ENCODE measurements at places on chromosomes 1 and 21.

- no peak for DNase-seq
These were observed 409.9 kb upstream of the NFIA start for GRCh38 chr1:60672449-60672848.

GRCh38 chr1:112778137-112778536, 63.0 kb upstream of the PPM1J start:
- DNase-seq, result no peak

GRCh38 chr1:119935373-119935772, 39.1 kb upstream of the ADAM30 start:
- DNase-seq, result no peak

GRCh38 chr1:38839363-38839762, 20.2 kb downstream of the RRAGC start:
- no peak for DNase-seq

DNA sequence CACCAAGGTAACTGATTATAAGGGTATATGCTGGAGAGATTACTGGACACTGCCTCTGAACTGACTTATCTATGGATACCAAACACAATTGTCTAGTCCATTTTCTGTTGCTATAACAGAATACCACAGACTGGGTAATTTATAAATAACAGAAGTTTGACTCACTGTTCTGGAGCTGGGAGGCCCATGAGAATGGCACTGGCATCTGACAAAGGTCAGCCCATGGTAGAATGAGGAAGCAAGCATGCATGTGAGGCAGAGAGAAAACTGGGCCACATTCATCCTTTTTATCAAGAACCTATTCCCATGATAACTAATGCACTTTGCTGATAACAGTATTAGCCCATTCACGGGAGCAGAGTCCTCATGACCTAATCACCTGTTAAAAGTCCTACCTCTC, 37.4 kb downstream of the FCER1A start:
- no peak for DNase-seq

GRCh38 chr21:33514229-33514628, 22.7 kb upstream of the DNAJC28 start:
- DNase-seq, result peak; percentile 5

DNA sequence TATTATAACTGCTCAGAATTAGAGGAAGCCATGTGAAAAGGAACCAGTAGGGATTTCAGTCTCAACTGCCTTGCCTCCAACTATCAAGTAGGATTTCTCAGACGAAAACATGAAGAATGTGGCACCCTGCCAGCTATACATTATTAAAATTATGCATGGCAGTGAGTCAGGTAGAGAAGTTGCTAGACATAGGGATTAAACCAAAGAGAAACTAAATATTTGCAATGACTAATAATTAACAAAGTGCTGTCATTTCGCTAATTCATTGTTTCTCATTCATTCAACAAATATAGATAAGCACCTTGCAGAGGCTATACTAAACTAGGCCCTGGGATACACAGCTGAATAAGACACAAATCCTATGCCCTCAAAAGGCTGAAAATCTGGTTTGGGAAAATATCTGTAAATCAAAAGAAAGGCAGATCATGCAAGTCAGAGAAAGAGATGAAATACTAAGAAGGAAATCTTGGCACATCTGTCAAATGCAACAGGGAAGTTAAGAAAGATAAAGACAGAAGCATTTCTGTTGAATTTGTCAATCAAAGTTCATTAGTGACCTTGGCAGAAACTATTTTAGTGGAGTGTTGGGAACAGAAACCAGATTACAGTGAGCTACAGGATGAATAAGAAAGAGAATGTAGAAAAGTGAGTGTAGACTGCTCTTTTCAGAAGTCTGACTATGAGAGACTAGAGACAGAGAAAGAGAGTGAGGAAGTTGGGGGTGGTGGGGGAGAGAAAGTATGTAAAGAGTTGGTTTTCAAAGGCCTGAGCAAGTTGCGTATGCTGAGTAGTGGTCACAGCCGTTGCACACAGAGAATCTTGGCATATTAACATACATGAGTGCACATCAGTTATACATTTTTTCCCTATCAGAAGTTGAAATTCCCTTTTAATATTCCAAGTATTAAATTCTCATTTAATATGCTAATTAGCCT, 14.7 kb upstream of the NBPF11 start:
- DNase-seq, result no peak

DNA sequence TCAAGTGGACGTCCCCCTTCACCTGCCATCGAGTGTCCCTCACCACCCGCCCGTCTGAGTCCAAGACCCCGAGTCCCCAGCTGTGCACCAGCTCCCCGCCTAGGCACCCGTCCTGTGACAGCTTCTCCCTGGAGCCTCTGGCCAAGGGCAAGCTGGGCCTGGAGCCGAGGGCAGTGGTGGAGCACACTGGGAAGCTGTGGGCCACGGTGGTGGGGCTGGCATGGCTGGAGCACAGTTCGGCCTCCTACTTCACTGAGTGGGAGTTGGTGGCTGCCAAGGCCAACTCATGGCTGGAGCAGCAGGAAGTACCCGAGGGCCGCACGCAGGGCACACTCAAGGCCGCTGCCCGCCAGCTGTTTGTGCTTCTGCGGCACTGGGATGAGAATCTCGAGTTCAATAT, 63.2 kb downstream of the VWA5B1 start:
- no peak for DNase-seq

- no peak for DNase-seq
These were observed 57.8 kb upstream of the NFASC start for GRCh38 chr1:204812842-204813241.

DNA sequence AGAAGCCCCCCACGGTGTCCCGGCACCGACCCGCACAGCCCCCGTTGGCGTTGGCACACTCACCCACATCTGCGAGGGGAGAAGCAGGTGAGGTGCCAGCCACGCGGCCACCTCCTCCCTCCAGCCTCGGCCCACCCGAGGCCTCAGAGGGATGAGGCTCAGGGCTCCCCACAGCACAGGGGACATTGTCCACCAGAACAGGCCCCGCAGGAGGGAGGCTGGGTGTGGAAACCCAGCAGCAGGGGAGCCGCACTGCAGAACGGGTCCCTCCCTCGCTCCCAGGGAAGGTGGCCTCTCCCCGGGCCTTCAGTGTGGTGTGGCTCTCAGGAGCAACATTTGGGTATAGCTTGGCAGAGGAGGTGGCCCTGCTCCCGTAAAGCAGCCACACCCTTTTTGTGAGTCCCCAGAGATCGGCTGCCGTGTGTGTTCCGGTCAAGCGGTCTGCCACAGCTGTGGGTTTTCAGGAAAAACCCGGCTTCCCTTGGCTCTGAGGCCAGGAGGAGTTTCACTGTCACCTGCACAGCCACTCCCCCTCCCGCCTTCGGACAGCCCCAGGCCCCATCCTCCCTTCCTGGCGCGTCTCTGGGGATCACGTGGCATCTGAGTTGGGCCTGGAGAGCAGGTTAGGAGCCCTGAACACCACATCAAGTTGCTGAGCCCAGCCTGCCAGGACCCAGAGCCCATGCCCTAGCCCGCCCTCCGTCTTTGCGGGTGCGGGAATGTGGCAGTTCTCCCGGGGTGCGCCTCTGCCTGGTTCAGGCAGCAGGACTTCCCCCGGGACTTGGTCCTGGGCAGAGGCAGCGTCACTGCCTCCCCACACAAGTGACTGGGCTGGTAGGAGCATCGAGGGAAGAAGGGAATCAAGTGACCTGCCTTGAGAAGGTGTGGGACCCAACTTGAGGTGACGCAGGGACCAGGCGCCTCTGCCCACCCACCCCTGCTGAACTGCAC, 64.0 kb downstream of the MEGF6 start:
- DNase-seq, result no peak

- no peak for DNase-seq
These were observed 184.8 kb downstream of the PTPRC start for GRCh38 chr1:198823626-198824025.

DNA sequence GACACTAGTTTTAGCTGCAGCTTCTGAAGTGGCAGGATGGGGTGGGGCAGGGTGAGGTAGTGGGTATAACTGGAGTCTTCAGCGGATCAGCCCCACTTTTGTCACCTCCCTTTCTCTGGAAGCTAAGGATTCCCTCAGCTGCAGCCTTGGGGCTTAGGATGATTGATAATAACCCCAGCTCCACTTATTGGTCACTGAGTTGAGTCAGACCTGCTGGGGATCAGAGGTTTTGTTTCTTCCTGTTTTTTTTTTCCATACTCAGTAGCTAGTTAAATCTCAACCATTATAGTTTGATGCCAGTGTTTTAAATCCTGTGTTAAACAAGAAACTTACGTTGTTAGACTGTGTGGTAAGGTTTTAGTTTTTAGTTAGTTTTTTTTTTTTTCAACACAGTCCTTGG, 57.2 kb downstream of the LAMC1 start:
- no peak for DNase-seq

GRCh38 chr21:32545948-32546441, 39.3 kb downstream of the TCP10L start:
- DNase-seq, result no peak

DNA sequence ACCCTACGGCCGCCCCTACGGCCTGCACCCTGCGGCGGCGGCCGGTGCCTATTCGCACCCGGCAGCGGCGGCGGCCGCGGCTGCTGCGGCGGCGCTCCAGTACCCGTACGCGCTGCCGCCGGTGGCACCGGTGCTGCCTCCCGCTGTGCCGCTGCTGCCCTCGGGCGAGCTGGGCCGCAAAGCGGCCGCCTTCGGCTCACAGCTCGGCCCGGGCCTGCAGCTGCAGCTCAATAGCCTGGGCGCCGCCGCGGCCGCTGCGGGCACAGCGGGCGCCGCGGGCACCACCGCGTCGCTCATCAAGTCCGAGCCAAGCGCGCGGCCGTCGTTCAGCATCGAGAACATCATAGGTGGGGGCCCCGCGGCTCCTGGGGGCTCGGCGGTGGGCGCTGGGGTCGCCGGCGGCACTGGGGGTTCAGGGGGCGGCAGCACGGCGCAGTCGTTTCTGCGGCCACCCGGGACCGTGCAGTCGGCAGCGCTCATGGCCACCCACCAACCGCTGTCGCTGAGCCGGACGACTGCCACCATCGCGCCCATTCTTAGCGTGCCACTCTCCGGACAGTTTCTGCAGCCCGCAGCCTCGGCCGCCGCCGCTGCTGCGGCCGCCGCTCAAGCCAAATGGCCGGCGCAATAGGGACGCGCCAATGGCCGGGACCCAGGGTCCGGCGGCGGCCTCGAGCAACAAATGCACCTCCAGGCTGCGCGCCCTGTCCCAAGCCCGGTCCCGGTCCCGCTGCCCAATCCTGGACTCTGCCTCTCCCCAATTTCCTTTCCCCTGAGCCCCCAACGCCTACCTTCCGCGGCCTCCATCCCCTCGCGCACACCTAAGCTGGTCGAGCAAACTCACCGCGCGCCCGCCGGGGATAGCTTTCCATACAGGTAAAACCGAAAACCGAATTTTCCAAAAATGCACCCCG, 1.8 kb downstream of the FOXD3 start:
- no peak for DNase-seq

GRCh38 chr21:44783020-44783696, 18.5 kb downstream of the UBE2G2 start:
- DNase-seq, result no peak

DNA sequence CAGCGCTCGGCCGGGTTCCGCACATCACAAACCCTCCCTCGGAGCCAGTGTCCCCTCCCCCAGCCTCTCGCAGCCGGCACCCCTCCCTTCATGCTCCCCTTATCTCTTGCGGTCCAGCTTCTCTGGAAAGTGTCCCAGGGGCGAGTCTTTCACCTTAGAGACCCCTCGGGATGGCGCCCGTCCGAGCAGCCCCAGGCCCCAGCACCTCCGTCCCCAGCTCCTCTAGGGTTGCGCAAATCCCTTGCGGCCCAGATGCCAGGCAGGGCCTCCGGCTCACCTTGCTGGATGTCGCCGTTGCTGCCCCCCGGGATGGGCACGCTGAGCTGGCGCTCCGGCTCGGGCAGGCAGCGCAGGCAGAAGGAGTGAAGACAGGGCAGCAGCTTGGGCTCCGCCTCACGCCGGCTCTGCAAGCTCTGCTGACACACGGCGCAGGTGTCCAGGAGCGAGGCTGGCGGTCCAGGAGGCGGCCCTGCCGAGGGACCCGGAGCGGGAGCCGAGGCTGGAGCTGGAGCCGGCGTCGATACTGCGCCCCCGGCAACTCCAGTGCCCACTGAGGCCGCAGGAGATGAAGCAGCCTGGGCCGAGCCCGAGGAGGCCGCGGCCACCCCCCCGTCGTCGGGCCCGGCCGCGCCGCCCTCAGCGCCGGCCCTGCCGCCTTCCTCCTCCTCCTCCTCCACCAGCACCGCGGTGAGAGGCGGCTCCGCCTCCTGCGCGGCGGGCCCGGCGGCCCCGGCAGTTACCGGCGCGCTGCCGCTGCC, 550 bp downstream of the TRIM33 start:
- DNase-seq, result no peak

GRCh38 chr1:93845538-93846205, 33.3 kb downstream of the DNTTIP2 start:
- DNase-seq, result peak; percentile 70

- no peak for DNase-seq
These were observed 41.9 kb downstream of the SPAG17 start for GRCh38 chr1:118143121-118143520.

DNA sequence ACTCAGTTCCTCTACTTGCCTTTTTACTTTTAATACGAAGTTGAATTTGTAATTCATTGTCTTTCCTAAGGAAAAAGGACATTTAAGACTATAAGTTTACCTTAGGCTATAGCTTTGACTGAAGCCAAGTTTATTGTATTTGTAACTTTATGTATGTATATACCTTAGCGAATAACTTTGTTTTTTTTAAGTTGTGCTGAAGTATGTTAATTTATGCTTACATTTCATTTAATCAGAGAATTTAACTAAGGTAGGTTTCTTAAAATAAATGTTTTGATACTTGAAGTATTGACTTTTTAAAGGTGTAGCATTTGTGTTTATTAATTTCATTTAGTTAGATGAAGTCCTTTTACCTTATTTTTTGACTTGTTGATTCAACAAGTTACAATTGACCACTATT, 55.2 kb upstream of the TPTE start:
- no peak for DNase-seq

DNA sequence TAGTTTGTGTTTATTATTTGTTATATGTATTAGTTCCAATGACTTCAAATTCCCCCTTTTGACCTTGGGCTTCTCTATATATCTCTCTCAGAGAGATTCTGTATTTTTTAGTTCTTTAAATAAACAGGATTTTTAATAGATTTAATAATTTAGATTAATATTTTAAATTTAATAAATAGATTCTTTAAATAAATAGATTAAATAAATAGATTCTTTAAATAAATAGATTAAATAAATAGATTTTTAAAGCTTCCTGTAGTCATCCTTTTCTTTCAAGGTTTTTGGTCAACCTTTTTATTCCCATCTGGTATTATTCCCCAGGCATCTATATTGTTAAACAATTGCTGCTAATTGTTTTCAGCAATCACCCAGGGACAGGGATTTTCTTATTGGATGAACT, 721.9 kb upstream of the ADAMTS5 start:
- DNase-seq, result no peak

- no peak for DNase-seq
These were observed 56.7 kb downstream of the RALGPS2 start for GRCh38 chr1:178781533-178782330.

DNA sequence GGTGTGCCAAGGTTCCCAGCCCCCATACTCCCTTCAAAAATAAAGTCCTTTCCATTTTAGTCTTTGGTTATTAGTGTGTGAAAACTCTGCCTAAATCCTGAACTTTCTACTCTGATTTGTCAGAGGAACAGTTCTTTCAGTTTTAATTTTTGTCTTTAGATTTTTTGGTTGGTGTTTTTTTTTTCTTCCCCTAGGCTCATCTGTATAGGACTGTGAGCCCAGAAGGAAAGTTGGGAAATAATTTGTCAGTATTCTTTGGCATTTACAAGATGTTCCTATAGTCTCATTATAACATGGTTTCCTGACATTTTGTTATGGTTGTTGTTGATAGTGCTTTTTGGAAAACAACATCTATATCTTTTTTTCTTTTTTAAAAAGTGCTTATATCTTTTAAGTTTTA, 38.0 kb downstream of the LAMC1 start:
- DNase-seq, result no peak
